ENCODE measurements at places on chromosomes 5 and 9.

- no peak for DNase-seq
These were observed 71.5 kb downstream of the MACROH2A1 start for GRCh38 chr5:135327429-135328127.

DNA sequence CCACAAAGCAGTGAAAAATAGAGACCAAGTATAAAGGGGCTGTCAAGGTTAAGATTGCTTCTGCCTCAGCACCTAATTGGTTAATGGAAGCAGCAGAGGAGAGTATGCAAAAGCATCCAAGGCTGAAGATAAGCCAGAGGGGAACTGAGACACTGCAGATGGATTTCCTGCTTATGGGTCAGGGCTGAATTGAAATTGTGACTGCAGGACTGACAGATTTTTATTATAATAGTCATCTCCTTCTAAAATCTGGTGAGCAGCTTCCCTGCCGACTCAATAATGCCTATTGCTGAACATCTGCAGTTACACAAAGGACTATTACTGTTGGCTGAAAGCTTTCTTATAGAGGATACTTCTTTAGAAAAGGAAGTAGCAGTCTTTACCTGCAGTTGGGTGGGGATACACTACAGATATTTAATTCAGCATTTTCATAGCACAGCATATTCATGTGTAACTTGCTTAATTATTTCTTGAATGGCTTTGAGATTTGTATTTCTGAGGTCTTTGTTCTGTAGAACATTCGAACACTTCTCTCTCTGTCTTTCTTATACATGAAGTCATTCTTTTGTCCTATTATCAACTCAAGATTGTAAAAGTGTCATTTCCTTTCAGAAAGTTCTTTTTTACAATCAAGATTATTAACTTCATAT, 363.0 kb upstream of the RIOK2 start:
- no peak for DNase-seq

GRCh38 chr5:96569332-96569731, 92.8 kb upstream of the CAST start:
- DNase-seq = no peak

DNA sequence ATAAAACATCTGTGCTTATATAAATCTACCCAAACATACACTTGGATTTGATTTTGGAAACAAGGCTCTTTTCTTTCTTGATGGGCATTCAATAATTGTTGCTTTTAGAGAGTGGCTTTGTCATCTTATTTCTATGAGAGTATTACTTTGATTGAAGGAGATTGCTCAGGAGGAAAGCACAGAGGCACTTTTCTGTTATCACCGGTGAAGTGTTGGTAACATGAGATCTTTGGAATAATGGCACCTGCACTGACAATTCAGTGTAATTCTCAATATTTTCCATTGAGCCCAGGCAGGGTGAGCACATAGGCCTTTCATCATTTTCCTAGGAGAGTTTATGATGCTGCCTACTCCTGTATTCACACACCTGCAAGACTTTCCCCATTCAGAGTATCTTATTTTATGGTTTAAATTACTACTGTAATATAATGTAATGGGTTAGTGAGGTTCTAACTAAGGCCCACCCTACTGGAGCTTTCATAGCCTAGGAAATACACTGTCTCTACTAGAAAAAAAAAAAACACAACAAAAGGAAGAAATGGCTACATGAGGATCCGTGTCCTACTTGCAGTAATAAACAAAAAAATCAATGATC, 244.3 kb downstream of the DENND1A start:
- no peak for DNase-seq

GRCh38 chr5:14406554-14406849, 175.1 kb upstream of the OTULINL start:
- DNase-seq = peak; percentile 89

DNA sequence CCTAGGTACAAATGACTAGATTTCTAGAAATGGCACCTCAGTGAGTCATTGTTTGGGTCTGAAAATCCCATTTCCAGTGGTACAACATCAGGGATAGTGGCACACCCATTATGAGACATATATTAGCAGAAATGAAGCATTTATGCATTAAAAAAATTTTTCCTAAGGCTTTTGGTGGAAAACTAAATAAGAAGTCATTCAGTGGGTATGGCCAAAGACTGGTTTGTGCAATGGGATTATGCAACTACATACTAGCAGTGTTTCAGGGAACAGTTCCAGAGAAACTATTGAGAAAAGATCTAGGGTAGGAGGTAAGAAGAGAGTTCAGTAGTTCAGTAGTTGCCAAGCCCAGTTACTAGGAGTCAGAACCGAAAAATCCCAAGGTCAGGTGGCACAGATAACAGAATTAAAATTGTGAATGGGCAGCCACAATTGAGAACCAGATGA, 106.5 kb upstream of the HAPLN1 start:
- no peak for DNase-seq

GRCh38 chr9:75644649-75645048, 245.8 kb upstream of the PCSK5 start:
- DNase-seq = no peak

- DNase-seq = no peak
These were observed 92.9 kb downstream of the GLDC start for GRCh38 chr9:6552498-6553121.

GRCh38 chr5:106097340-106097739, 1573.4 kb downstream of the EFNA5 start:
- no peak for DNase-seq

DNA sequence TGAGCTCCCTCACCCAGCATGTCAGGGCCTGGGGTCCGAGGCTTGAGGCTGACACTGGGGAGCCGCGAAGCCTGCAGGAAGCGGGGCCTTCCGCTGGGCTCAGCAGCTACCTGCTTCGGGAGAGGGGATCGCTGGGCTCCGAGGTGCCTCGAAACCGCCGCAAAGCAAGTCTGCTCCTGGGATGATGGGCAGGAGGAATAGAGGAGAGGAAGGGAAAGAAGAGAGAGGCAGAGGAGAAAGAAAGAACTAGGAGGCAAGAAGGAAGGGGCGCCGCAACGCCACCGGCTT, 1.5 kb upstream of the PRDM12 start:
- no peak for DNase-seq

DNA sequence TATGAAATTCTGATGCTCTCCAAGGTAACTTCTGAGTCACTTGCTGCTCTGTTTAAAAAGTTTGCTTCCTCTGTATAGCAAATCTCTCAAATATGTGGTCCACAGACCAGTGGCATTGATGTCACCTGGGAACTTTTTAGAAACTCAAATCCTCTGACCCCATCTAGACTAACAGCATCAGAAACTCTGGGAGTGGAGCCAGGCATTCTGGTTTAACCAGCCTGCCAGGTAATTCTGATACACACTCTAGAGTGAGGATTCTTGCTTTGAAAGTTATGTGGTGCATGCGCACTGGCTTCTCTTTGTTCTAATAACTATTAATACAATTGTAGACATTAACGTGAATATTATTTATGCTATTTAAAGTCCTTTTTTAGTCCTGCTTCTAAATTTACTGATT, 298.1 kb downstream of the SLF1 start:
- DNase-seq = no peak

DNA sequence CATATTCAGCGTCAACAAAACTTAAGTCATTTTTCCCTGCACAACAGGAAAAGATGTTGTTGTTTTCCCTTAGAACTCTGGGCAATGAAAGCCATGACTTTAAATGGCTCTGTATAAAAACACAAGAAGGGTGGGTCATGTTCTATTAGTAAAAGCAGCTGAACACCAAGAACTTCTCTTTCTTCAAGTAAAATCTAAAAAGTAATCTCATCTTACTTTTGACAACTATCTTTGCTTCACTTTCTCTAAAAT, 9.1 kb downstream of the PFDN1 start:
- DNase-seq = no peak

DNA sequence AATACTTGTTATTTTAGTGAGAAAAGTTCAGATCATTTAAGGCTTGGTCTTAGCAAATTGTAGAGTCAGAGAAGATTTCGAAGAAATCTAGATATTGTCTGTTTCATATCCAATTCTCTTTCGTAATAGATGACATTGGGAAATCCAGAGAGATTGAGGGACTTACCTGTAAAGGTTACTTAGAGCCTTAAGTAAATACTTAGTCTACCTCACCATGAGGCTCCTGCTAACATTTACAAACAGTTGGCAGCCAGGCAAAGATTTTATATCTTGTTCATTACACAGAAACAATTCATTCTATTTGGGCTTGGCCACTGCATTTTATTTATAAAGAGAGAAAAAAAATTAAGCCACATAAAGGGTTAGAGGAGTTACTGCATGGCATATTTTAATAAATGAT, 70.3 kb downstream of the FGF10 start:
- no peak for DNase-seq

- no peak for DNase-seq
These were observed 367.7 kb downstream of the GADD45G start for GRCh38 chr9:89972535-89972934.

- DNase-seq = no peak
These were observed 250.9 kb downstream of the ADGRV1 start for GRCh38 chr5:90809311-90810056.

- DNase-seq = no peak
These were observed 562.7 kb downstream of the TLE4 start for GRCh38 chr9:80134487-80134886.

GRCh38 chr5:178770621-178771020, 40.2 kb upstream of the ZNF354A start:
- no peak for DNase-seq

DNA sequence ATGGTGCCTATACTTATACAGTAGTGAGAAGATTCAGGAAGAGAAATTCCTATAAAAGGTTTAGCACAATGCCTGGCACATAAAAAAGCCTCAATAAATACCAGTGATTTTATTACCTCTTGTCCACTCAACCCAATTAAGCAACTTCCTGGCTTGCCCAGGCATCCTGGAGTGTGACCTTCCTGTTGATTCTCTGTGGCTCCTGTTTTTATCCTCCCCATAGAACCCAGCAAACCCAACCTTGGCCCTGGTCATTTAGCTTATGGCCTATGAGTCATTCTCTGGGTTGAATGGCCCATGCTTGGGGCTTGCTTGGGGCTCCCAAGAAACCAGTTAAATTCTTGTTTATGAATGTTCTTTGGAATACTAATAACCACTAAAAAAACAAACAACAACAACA, 21.4 kb upstream of the SPARC start:
- DNase-seq = no peak

- DNase-seq = no peak
These were observed 14.5 kb upstream of the ZNF622 start for GRCh38 chr5:16480144-16480543.

DNA sequence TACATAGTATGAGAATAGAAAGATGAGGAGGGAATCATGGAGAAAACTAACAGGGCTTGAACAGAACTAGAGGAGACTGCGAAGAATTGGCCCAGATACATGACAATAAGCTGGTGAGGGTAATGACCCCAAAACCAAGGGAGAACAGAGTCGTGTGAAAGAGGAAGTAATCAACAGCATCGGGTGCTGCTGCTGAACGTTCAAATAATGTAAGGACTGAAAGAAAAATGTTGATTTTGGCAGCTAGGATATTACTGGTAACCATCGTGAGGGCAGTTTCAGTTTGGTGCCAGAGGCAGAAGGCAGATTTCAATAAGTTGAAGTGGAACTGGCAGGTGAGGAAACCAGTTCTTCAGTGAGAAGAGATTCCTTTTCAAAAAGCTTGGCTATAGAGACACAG, 66.8 kb upstream of the SMC2 start:
- DNase-seq = no peak

- DNase-seq = no peak
These were observed 11.1 kb upstream of the CACNA1B start for GRCh38 chr9:137866226-137867141.

DNA sequence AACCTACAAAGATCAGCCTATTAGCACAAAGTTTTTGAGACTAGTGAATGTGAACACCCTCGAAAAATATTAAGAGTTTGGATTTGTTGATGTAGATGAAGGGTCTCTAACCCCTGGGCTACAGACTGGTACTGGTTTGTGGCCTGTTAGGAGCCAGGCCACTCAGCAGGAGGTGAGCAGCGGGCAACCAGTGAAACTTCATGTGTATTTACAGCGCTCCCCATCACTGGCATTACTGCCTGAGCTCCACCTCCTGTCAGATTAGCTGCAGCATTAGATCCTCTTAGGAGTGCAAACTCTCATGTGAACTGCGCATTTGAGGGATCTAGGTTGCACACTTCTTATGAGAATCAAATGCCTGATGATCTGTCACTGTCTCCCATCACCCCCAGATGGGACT, 11.2 kb upstream of the PAM start:
- DNase-seq = no peak

- DNase-seq = no peak
These were observed 5.8 kb downstream of the CEP72 start for GRCh38 chr5:617896-618295.

Data from H54 (cell line).